ENCODE measurements at places on chromosomes 1 and 21.

- DNase-seq = no peak
- H3K27me3 ChIP-seq = peaks cover 91% of the 10 kb centered on the region
- no peaks in the 10 kb centered on the region for H3K36me3 ChIP-seq
These were observed 516.7 kb downstream of the NPHP4 start for GRCh38 chr1:5475572-5475971.

GRCh38 chr1:90879281-90879680 is 142.6 kb downstream of the ZNF644 start:
- H3K4me3 ChIP-seq = no peak overlapping the region
- 0 out of 2 replicates have a peak, but pooled peaks cover 10% of the 10 kb centered on the region for H3K36me3 ChIP-seq
- H3K27ac ChIP-seq = no peak overlapping the region

DNA sequence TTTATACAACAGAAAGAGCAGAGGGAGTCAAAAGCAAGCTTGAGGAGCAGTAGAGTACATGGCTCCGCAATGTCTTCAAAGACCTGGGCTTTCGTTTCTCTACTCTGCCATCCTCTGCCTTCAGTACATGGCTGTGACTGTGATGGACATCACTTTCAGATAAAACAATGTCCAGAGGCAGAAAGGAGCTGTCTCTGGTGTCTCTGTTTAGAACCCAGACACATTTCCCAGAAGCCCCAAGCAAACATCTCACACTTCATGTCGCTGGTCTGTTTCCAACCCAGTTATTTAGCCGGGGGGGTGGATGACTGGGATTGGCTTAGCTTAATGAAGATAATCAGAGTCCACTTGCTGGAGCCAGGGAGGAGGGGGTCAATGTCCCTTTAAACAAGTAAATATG is 25.6 kb downstream of the SGIP1 start:
- no peak overlapping the region for H3K4me3 ChIP-seq
- peaks cover 18% of the 10 kb centered on the region for H3K4me1 ChIP-seq
- 0 out of 2 replicates have a peak, but pooled peaks cover 6% of the 10 kb centered on the region for H3K27me3 ChIP-seq

DNA sequence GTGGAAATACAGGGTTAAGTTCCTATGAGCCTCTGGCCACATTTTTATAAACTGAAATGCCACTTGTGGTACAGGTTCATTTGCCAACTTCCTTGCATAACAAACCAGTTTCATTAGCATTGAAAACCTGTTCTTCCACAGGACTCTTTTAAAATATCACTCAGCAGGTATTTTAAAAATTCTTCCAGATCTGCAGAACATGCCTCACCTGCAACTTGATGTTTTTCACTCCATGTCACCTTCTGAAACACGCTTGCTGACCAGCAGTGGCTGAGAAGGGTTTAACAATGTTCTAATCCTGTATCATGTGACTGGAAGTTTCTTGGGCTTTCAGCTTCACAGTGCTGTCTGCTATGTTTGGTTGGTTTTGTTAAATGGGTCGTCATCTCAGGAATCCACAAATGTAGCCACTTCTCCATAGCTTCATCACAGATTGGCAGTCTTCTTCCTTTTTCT is 17.6 kb upstream of the CBR3 start:
- H3K4me1 ChIP-seq = peaks cover 15% of the 10 kb centered on the region
- H3K36me3 ChIP-seq = no peaks in the 10 kb centered on the region
- H3K27ac ChIP-seq = no peak overlapping the region
- DNase-seq = peak; percentile 49
- H3K27me3 ChIP-seq = no peaks in the 10 kb centered on the region
- no peak overlapping the region for H3K4me3 ChIP-seq

GRCh38 chr1:17250601-17251000 is 1.7 kb downstream of the PADI3 start:
- H3K4me3 ChIP-seq = no peak overlapping the region
- DNase-seq = peak; percentile 92
- H3K27ac ChIP-seq = peak overlapping the region; percentile 68
- peaks cover 42% of the 10 kb centered on the region for H3K4me1 ChIP-seq

DNA sequence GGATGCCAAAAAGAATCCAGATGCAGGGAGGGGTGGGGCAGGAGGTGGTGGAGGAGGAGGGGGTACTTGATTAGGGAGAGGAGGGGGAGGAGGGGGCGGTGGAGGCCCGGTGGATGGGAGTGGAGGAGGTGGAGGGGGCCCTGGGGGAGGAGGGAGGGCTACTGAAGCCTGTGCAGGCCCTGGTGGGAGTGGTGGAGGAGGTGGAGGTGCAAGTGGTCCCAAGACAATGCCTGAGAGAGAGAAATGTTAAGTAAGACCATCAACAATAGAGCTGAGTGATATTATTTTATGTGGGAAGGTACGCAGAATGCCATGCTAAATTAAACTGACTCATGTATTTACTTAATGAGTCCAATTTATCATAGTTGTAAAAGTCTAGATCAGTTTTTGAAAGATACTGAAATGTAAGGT is 86.8 kb upstream of the LBR start:
- H3K27me3 ChIP-seq = no peaks in the 10 kb centered on the region
- H3K36me3 ChIP-seq = peaks cover 15% of the 10 kb centered on the region
- H3K27ac ChIP-seq = peak overlapping the region; percentile 72
- no peak overlapping the region for H3K4me3 ChIP-seq

DNA sequence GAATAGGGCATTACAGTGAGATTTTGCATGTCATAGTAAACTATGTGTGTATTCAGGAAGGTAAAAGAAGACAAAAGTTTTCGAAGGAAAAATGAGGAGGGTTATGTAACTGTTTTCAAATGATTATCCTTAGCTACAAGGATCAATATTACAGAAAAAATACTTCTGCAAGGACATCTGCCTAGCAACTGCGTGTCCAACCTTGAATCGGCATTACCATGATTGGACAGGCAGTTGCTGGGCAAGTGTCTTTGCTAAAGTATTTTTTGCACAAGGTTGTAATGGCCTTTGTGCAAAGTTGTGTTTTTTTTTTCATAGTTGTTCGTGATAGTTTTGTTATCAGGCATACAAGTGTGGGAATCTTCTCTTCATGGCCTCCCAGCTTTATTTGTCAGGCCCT is 136.8 kb downstream of the FASLG start:
- H3K27ac ChIP-seq = no peak overlapping the region
- no peaks in the 10 kb centered on the region for H3K27me3 ChIP-seq
- H3K4me3 ChIP-seq = no peak overlapping the region
- H3K4me1 ChIP-seq = no peaks in the 10 kb centered on the region

DNA sequence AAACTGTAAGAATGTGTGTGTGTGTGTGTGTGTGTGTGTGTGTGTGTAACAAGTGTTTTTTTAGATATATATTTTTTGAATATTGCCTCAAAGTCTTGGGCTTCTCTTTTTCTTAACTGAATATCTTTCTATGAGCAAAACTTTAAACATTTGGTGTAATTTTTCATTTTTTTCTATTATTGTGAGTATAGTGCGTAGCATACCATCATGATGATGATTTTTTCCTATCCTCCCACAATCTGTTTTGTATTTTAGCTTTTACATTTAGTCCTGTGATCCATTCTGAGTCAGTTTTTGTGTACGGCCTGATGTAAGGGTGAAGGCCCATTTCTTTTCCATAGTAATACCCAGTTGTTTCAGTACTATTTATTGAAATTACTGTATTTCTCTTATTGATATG is 680.6 kb downstream of the TTLL7 start:
- no peaks in the 10 kb centered on the region for H3K27me3 ChIP-seq
- no peak overlapping the region for H3K4me3 ChIP-seq
- no peak overlapping the region for H3K27ac ChIP-seq
- no peaks in the 10 kb centered on the region for H3K4me1 ChIP-seq
- no peaks in the 10 kb centered on the region for H3K36me3 ChIP-seq
- no peak for DNase-seq

DNA sequence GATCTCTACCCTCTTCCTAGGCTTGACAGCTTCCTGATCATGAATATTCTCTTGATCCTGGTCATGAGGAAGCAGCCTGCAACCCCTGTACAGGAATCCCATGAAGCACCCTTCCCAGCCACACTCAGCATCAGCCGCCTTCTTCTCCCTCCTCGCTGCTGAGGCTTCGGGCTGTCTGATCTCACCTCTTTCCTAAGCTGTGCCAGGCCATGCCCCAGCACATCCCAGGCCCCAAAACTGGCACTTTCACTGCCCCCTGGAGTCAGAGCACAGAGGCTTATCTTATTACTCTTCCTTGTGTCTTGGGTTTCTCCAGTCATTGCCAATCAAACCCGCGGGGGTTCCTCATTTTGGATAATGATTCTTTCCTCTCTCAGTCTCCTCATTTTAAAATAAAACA is 259.5 kb downstream of the RGS7 start:
- peaks cover 94% of the 10 kb centered on the region for H3K27me3 ChIP-seq
- no peaks in the 10 kb centered on the region for H3K36me3 ChIP-seq
- no peak for DNase-seq
- no peak overlapping the region for H3K27ac ChIP-seq
- H3K4me3 ChIP-seq = no peak overlapping the region
- no peaks in the 10 kb centered on the region for H3K4me1 ChIP-seq

- no peaks in the 10 kb centered on the region for H3K27me3 ChIP-seq
- DNase-seq = no peak
- H3K36me3 ChIP-seq = no peaks in the 10 kb centered on the region
- H3K4me1 ChIP-seq = no peaks in the 10 kb centered on the region
- H3K4me3 ChIP-seq = no peak overlapping the region
- no peak overlapping the region for H3K27ac ChIP-seq
These were observed 73.6 kb downstream of the CYYR1 start for GRCh38 chr21:26499495-26499894.

DNA sequence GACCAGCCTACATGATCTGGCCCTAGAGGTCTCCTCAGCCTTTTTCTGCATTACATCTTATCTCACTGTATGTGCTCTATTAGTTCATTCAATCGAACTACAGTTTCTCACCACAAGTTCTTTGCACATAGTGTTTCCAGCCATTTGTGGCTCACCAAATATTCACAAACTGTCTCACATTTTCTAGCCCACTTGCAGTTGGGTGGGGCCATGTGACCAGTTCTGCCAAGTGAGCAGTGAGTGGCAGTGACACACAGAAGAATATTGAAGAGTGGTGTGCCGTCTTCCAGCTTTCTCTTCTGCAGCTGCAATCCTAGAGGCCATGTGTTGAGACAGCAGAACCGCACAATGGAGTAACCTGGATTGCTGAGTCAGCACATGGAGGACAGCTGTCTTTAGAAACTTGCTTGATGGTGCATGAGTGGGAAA is 103.2 kb upstream of the ZNF644 start:
- DNase-seq = no peak
- peaks cover 67% of the 10 kb centered on the region for H3K27me3 ChIP-seq
- no peaks in the 10 kb centered on the region for H3K36me3 ChIP-seq
- H3K4me1 ChIP-seq = no peaks in the 10 kb centered on the region
- H3K27ac ChIP-seq = no peak overlapping the region

DNA sequence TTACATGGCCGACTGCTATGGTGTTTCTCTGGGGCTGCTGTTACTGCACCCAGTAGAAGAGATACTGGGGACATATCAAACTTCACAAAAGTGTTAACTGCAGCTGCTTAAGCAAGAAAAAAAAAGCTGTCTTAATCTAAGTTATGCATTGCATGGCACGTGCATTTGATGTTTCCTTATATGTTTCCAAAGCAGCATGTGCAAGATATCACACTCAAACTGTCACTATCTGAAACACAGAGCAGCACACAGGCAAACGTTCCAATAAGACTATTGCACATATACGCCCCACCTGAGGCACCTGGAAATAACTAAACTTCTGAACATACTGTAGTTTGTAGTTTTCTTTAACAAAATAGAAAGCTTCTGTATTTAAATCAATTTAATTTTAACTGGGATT is 671.4 kb upstream of the ADGRL2 start:
- H3K4me3 ChIP-seq = no peak overlapping the region
- H3K4me1 ChIP-seq = no peaks in the 10 kb centered on the region
- no peaks in the 10 kb centered on the region for H3K36me3 ChIP-seq
- no peak for DNase-seq
- H3K27me3 ChIP-seq = no peaks in the 10 kb centered on the region
- no peak overlapping the region for H3K27ac ChIP-seq

GRCh38 chr1:186208405-186209129 is 166.5 kb downstream of the TPR start:
- H3K4me3 ChIP-seq = no peak overlapping the region
- peak; percentile 8 for DNase-seq
- H3K36me3 ChIP-seq = no peaks in the 10 kb centered on the region
- H3K4me1 ChIP-seq = 0 out of 2 replicates have a peak, but pooled peaks cover 5% of the 10 kb centered on the region

DNA sequence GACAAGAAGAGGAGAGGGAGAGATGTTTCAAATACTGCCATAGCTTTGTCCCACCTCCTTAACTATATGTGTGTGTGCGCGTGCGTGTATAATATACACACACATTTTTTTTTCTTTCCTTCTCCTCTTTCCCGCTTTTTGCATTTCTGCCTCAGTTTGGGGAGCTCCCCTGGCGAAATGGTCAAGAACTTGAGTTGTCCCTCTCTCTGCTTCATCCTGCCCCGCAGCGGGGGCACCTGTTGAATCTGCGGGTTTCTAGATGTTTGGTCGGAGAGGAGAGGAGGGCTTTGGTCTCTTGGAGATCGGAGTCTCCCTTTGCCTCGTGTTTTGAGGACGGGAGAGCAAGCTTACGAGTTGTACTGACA is 504 bp downstream of the SCCPDH start:
- H3K4me3 ChIP-seq = peak overlapping the region; percentile 79
- H3K36me3 ChIP-seq = peaks cover 25% of the 10 kb centered on the region
- peak; percentile 57 for DNase-seq
- H3K27me3 ChIP-seq = no peaks in the 10 kb centered on the region
- H3K27ac ChIP-seq = peak overlapping the region; percentile 65

GRCh38 chr1:121471523-121471922 is 286.7 kb downstream of the SRGAP2C start:
- H3K4me1 ChIP-seq = no peaks in the 10 kb centered on the region
- no peak overlapping the region for H3K27ac ChIP-seq
- H3K36me3 ChIP-seq = no peaks in the 10 kb centered on the region
- H3K27me3 ChIP-seq = no peaks in the 10 kb centered on the region
- no peak overlapping the region for H3K4me3 ChIP-seq

- H3K36me3 ChIP-seq = peaks cover 12% of the 10 kb centered on the region
- no peak for DNase-seq
- H3K27ac ChIP-seq = no peak overlapping the region
- no peaks in the 10 kb centered on the region for H3K27me3 ChIP-seq
- H3K4me1 ChIP-seq = peaks cover 60% of the 10 kb centered on the region
These were observed 43.1 kb upstream of the BCL10 start for GRCh38 chr1:85319491-85319890.

GRCh38 chr1:20216574-20216973 is 30.3 kb upstream of the PLA2G2C start:
- H3K4me3 ChIP-seq = no peak overlapping the region
- H3K27ac ChIP-seq = no peak overlapping the region
- H3K4me1 ChIP-seq = peaks cover 20% of the 10 kb centered on the region
- H3K27me3 ChIP-seq = no peaks in the 10 kb centered on the region

GRCh38 chr1:113858418-113858817 is 13.1 kb downstream of the PTPN22 start:
- no peaks in the 10 kb centered on the region for H3K36me3 ChIP-seq
- no peak overlapping the region for H3K27ac ChIP-seq
- peaks cover 13% of the 10 kb centered on the region for H3K4me1 ChIP-seq
- no peak for DNase-seq
